ENCODE measurements at places on chromosomes 13 and 19.

DNA sequence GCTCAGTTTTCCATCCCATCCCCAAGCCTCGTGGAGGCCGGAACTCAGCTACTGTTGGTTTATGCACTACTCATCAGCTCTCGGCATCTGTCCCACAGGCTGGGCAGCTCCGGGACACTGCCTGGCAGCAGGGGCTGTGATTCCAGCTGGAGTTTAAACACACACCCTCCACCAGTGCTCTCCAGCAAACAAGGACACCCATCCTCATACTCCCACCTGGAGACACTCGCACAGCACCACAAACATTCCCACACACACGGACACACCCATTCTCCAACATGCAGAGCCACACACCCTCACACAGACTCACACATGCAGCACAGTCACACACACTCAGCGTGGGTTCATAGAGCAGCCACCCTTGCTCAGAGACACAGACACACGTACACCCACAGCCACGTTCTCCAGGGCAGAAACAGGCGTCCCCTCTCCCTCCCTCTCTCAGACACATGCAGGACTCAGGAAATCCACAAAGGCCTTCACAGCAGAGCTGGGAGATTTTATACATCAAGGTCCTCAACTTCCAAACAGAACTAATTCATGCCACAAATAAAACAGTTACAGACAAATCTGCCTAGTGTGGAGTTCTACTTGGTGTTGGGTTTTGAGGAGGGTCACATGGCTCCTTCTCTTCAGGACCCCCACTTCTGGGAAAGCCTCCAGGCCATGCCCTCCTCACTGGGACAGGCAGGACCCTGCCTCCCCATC is 785.4 kb downstream of the UQCRFS1 start:
- no peak for DNase-seq

DNA sequence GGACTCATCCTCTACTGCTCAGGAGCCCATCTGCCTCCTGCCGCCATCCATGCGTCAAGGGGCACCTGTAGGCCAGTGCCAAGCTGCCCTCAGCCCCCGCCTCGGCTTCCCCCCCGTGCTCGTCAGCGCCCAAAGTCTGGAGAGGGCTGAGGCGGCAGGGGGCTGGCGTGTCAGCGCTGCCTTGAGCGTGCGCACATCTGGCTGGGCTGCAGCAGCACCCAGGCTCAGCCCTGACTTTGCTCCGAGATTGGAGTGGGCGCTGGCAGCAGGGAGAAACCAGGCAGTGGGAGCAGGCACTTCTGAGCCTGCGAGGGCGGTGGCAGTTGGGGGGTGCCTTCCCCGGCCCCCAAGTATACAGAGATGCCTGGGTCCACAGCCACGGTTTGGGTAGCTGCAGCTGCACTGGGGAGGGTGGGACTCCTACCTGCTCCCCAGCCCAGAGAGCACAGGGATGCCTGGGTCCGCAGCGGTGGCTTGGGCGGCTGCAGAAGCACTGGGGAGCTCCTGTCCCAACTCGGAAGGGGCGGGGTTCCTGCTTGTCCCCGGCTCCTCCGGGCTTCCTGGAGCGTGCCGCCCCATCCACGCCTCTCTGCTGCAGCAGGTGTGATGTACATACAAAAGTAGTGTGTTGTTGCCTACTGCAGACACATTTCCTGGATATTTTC is 44.8 kb upstream of the LPAR6 start:
- DNase-seq: no peak

DNA sequence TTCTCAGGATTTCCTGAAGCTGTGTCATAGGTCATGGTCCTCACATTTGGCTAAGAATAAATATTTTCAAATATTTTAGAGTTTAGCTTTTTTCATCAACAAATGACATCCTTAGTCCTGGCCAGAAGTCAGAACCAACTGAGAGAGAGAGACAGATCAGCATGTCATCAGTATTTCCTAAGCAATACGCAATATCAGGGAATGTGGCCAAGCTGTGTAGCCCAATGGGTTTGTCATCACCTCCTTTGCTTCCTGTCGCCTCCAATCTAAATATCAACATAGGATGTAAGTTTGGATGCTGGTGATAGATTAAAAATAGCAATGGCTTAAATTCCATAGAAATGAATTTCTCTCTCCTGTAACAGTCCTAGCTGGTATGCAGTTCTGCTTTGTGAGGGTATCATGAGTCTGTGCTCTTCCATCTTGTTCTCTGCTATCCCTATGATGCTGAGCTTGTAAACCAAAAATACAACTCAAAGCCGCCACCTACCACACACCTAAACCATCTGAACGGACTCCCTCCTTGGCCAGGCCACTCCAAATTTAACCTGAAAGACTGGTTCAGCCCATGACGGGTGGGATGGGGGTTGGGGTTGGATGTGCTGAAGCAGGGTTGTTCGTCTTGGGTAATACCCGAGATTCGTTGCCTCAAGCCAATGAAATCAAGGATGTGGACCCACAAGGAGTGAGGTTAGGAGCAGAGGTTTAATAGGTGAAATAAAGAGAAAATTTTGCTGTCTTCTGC is 10.0 kb upstream of the IGSF23 start:
- DNase-seq: no peak

DNA sequence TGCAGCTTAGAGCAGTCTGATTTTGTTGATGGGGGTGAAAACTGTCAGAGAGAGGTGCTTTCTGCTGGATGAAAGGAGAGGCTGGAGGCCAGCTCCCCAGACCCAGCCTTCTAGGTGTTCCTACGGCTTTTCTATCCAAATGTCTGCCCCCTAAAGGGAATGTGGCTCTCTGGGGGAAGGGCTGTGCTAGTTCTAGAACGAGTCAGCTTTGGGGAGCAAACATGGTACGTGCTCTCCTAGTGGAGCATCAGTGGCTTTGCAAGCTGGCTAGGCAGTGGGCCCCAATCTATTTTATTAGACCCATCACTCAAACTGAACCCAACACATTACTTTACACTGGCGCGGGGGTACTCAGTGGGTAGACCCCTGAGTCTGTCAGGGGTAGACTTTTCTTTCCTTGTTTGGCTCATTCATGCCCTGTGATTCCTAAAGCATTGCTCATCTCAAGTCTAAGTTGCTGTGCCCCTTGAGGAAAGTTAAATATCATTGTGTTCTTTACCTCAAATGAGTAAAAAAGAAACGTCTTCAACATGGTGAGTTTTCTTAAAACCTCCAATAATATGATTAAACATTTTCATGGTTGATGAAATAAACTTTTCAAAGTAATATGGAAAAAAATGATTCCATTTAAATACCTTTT is 254.9 kb downstream of the DLEU7 start:
- DNase-seq: no peak

DNA sequence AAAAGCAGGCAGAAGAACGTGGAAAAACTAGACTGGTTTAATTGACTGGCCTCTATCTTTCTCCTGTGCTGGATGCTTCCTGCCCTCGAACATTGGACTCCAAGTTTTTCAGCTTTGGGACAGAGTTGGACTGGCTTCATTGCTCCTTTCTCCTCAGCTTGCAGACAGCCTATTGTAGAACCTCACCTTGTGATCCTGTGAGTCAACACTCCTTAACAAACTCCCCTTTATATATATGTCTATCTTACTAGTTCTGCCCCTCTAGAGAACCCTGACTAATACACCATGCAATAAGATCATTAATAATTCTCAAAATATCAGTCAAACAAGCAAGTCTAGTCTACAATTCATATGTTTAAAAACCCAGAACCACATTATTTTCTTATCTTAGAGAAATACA is 662.4 kb downstream of the TBC1D4 start:
- DNase-seq: no peak

DNA sequence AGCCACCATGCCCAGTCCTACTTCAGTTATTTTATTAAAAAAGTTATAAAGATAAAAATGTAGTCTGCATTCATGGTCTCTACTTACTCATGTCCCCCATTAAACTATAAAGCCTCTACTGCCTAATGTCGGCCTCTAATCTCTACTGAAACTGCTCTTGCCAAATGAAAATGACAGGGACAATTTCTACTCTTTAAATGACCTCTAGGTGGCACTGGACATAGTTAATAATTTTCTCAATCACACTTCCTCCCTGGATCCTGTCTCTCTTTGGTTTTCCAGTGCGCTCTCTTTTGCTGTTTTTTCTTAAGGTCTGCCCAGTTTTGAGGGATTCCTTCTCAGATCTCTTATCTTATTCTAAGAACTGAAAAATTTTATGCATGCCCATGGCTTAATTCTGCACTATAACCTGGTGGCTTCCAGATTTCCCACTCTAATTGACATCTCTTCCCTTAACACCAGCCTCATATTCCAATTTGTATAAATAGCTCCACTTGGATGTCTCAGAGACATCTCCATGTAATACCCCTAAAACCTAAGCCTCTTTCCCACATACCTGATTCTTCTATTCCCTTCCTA is 54.3 kb downstream of the MTMR6 start:
- no peak for DNase-seq

GRCh38 chr13:72457151-72457550 is 270.3 kb downstream of the MZT1 start:
- DNase-seq: no peak

GRCh38 chr19:35447606-35448469 is at the start of gene FFAR2:
Gene FFAR2, plus strand, starts transcription at chr19:35448257. Its CDS starts 1,458 bp downstream, at chr19:35449715.
- no peak for DNase-seq

DNA sequence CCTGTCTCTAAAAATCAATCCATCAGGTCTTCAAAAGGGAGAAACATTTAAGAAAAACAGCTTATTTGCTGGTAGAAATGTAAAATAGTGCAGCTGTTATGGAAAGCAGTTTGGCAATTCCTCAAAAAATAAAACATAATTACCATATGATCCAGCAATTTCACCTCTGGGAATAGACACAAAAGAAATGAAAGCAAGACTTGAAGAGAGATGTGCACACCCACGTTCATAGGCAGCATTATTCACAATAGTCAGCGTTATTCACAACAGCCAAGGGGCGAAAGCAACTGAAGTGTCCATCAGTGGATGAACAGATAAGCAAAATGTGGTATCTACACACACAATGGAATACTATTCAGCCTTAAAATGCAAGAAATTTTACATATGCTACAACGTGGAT is 45.1 kb upstream of the DOCK9 start:
- no peak for DNase-seq

- DNase-seq: no peak
These were observed 15.7 kb downstream of the ZNF808 start for GRCh38 chr19:52542984-52543664.

GRCh38 chr19:6393983-6394412 is 1.0 kb upstream of the GTF2F1 start:
- no peak for DNase-seq

- DNase-seq: no peak
These were observed 20.5 kb downstream of the SMARCA4 start for GRCh38 chr19:10981252-10981895.

DNA sequence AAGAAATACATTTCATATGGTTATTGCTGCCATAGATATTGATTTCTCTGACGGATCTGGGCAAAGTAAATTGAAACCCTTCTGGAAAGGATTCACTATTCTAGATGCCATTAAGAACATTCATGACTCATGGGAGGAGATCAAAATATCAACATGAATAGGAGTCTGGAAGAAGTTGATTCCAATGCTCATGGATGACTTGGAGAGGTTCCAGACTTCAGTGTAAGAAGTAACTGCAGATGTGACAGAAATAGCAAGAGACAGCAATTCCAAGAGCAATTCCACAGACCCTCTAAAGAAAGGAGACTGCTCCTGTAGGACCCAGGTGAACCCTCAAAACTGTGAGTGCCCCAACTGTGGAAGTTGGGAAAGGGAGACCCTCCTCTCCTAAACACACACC is 30.9 kb upstream of the KCTD12 start:
- no peak for DNase-seq

- DNase-seq: no peak
These were observed 549.4 kb upstream of the SLITRK1 start for GRCh38 chr13:84431646-84432045.

- DNase-seq: no peak
These were observed 147.2 kb downstream of the FLT1 start for GRCh38 chr13:28347456-28348371.

DNA sequence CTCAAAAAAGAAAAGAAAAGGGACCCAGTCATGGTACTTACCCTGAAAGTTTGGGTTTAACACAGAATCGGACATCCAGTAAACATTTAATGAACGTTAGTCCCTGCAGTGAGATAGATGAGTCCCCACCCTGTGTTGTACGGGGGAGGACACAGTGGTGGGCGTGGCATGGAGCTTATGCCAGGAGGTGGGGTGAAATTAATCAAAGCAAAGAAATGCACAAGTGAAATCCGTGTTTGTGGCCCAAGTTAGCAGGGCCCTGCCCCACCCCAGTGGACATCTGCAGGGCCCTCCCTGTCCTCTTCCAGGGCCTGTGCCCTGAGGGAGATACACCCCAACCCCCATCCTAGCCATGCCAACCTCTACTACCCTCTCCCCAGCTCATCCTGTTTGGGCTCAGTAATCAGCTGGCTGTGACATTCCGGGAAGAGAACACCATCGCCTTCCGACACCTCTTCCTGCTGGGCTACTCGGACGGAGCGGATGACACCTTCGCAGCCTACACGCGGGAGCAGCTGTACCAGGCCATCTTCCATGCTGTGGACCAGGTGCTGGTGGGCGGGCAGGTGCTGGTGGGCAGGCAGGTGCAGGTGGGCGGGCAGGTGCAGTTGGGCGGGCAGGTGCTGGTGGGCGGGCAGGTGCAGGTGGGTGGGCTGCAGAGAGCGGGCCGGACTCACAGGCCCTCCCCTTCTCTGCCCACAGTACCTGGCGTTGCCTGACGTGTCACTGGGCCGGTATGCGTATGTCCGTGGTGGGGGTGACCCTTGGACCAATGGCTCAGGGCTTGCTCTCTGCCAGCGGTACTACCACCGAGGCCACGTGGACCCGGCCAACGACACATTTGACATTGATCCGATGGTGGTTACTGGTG is 3.9 kb downstream of the MCOLN1 start:
- DNase-seq: no peak

- peak; percentile 15 for DNase-seq
These were observed 92.7 kb downstream of the ATP11A start for GRCh38 chr13:112782429-112783010.

- DNase-seq: no peak
These were observed 29.0 kb upstream of the CXCL17 start for GRCh38 chr19:42471554-42472249.

DNA sequence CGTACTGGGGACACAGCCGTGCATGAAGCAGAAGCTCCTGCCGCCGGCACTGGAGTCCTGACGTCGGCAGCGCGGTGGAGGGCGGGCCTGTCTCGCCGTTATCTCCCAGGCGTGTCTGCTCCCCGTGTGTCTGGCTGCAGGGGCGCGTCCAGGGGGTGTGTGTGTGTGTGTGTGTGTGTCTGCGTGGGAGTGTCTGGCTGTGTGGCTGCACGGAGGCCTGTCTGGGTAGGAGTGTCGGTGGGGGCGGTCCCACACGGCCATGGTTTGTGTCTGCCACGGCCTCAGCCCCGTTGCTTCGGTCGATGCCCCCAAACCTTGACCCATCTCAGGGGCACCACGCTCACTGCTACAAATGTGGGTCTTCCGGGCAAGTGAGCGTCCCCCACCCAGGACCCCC is 18.3 kb downstream of the ARID3A start:
- no peak for DNase-seq

DNA sequence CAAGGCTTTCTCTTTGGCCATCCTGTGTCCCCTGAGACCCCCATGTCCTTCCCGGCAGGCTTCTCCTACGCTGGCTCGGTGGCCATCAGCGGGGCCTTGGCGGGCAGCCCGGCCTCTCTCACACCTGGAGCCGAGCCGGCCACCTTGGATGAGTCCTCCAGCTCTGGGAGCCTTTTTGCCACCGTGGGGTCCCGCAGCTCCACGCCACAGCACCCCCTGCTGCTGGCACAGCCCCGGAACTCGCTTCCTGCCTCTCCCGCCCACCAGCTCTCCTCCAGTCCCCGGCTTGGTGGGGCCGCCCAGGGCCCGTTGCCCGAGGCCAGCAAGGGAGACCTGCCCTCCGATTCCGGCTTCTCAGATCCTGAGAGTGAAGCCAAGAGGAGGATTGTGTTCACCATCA is 14.2 kb downstream of the PLEKHJ1 start:
- no peak for DNase-seq

Data from smooth muscle cell of the brain vasculature (primary cell).